ENCODE measurements at places on chromosomes 5 and 9.

GRCh38 chr9:71518045-71518827, 250.1 kb downstream of the CEMIP2 start:
- no peak for DNase-seq

- DNase-seq, result no peak
These were observed 134.9 kb upstream of the RAD23B start for GRCh38 chr9:107148216-107148615.

- no peak for DNase-seq
These were observed 416.1 kb upstream of the IRX4 start for GRCh38 chr5:2298781-2299180.

GRCh38 chr9:131697097-131697496, 42.8 kb downstream of the RAPGEF1 start:
- no peak for DNase-seq

DNA sequence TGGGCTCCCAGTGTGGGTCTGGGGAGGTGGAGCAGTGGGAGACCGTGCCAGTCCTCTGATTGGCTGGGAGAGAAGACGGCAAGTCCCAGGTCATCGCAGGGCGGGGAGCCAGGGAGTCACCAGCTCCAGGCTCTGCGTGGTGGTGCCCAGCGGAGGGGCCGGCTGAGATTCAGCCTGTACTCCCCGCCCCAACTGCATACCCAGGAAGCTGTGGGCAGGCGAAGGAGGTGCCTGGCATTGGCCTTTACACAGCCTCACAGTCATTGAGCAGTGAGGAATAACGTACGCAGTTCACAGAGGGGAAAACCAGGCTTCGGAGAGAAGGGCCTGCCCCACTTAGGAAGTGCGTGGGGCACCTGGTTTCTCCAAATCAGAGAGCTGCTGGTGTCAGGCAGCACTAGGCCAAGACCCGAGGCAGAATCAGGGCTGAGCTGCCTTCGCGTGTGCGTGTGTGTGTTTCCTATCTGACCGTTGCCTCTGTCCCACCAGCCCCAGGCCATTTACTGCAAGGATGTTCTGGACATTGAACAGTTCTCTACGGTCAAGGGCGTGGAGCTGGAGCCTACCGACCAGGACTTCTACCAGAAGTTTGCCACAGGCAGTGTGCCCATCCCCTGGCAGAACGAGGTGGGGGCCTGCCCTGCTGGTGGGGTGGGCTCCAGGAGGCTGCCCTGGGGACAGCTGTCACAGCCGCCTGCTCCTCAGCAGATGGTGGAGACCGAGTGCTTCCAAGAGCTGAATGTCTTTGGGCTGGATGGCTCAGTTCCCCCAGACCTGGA, 6.2 kb upstream of the PRR7 start:
- no peak for DNase-seq

DNA sequence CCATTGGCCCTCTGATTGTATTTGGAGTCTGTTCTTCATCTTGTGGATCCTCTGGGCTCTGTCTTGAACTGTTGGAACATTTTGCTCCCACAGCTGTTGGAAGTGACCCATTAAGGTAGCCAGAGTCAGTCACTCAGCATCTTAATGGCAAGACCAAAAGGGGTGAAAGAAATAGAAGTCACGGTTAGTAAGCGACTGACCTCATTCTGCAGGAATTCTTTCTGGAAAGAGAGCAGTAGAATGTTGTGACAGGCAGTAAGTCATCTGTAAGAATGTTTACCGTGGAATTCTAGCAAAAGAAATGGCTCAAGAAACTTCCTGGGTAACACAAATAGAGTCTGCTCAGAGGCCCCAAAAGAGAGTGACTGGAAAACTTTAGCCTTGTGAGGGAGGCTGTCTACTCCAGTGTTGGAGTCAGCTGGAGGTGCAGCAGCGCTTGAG, 28.6 kb upstream of the TNC start:
- DNase-seq, result no peak

GRCh38 chr5:83374547-83374946, 97.0 kb upstream of the VCAN start:
- no peak for DNase-seq

- DNase-seq, result no peak
These were observed 28.2 kb downstream of the GABRP start for GRCh38 chr5:170811719-170812118.

DNA sequence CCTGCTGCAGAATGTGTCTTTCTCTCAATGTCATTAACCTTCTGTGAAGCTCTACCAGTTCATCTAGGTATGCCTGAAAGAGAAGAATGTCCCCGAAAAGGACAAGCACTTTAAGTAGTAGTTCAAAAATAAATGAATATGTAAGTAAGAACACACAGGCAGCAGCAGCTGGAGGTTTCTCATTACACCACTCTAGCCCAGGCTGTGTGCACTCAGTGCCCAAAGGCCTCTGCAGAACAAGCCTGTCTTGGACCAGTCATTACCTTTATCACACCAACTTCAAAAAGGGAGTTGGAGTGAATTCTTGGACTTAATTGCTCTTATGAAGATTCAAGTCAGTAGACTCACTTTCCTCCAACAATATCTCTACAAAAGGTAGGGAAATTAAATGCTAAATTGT, 268.8 kb downstream of the MLLT3 start:
- DNase-seq, result no peak

- DNase-seq, result no peak
These were observed 252.0 kb downstream of the RASEF start for GRCh38 chr9:82810915-82811314.

DNA sequence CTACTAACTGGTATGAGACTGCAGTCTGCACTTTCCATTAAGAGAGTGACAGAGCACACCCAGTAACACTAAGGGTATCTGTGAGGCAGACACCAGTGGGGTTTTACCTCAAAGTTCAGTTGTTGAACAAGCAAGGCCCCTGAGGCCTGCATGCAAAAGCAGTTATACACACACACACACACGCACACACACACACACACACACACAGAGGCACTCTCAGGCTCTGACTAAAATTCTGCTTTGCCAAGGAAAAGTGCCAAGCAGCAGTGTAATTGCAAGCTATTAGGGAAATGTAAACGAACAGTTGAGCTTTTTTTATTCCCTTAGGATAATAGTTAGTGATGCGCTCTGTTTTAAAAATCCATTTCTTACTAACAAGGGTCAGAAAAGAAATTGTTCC, 377.1 kb downstream of the SPOCK1 start:
- no peak for DNase-seq

DNA sequence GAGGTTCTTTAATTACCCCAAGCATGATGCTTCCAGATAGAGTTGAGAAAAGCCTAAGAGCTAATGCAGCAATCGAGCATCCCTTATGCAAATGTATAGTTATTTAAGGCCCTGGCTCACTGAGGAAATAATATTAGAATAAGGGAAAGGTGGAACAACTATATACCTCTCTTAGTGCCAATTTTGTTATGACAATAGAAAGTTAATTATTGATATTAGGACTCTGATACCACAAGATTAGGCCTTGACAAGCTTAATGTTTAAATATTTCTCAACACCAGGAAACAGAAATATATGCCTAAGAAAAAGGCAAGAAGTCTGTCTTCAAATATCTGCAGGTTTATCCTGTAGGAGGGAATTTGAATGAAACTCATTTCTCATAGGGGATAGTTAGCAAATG, 371.0 kb downstream of the PRELID2 start:
- no peak for DNase-seq

- no peak for DNase-seq
These were observed 90.6 kb downstream of the ZCCHC7 start for GRCh38 chr9:37210737-37211523.

DNA sequence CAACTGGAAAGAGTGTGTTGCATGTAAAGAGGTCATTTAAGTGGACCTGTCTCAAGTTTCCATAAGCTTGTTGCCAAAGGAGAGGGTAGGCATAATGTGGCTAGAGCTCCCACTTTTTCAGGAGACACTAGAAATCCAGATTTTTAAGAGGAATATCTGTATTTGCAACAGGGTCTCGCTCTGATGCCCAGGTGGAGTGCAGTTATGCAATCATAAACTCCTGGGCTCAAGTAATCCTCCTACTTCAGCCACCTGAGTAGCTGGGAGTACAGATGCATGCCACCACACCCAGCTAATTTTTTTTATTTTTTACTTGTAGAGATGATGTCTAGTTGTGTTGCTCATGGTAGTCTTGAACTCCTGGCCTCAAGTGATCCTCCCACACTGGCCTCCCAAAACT, 183.5 kb downstream of the NIPBL start:
- no peak for DNase-seq

GRCh38 chr9:98108531-98109031, 10.4 kb downstream of the TRIM14 start:
- DNase-seq, result no peak

Measured in spleen (tissue), 13 donors.